ENCODE measurements at places on chromosomes 12 and 14.

GRCh38 chr12:52741375-52742195, 35.6 kb downstream of the KRT76 start:
- DNase-seq: peak; percentile 57

- DNase-seq: no peak
Measured at GRCh38 chr14:104361101-104361591, 218.4 kb upstream of the C14orf180 start.

DNA sequence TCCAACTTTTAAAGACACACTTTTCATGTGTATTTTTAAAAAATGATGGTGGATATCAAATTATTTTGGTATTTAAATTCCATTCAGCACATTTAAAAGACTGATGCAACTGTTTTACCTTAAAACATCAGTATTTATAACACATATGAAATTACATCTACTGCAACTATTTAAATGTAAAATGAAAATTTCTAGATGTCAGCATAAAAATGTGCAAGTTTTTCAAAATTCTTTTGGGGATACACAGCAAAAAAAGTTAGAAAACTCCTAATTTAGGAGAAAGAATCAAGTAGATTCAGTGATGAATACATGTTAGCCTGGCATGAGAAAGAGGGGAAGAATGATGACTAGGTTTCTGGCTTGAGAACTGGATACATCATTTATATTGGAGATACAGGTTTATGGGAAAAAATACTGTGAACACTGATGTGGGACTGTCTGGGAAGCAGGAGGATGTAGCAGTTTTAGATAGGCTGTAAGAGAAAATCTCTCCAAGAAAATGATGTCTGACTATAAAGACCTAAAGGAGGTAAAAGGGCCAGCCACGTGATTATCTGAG, 9.2 kb downstream of the SOS2 start:
- DNase-seq: no peak

- no peak for DNase-seq
Measured at GRCh38 chr12:49339464-49339861, 2.5 kb upstream of the C1QL4 start.

DNA sequence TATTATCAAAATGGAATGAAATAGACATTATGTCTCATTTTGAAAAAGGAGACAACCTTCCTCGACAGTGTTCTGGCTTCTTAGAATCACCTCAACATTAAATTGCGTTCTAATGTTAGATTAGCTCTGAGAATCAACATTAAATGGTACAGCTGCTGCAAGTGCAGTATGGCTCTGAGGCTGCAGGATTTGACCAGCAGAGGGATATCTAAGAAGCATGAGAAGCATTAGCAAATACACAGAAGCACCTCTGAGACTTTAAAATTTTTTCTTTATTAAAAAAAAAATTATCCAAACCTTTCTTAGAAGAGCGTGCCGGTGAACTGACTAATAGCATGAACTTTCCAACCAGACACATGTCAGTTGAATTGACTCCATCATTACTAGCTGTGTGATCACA, 253.4 kb upstream of the LRIG3 start:
- DNase-seq: no peak

GRCh38 chr12:129089576-129089975, 236.3 kb downstream of the GLT1D1 start:
- no peak for DNase-seq

- no peak for DNase-seq
Measured at GRCh38 chr12:53061404-53062010, 11.6 kb downstream of the TNS2 start.

- DNase-seq: no peak
Measured at GRCh38 chr12:3493859-3494176, 2.8 kb downstream of the PRMT8 start.

DNA sequence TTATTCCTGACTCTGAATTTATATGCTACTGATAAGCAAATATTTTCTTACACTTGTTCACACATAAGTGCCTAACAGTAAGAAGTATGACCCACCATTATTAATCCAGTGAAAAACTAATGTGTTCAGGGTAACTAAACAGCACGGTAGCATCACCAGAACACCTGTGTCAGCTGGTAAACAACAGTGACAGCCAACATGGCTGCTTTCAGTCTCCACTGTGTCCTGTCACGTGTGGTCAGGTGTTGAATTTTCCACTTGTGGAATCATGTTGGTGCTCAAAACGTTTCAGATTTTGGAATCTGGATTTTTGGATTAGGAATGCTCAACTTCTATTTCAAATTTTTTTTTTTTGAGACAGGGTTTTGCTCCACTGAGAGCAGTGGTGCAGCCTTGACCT, 14.3 kb upstream of the ATP23 start:
- no peak for DNase-seq

- DNase-seq: no peak
Measured at GRCh38 chr12:119804011-119804641, 73.0 kb downstream of the CIT start.

DNA sequence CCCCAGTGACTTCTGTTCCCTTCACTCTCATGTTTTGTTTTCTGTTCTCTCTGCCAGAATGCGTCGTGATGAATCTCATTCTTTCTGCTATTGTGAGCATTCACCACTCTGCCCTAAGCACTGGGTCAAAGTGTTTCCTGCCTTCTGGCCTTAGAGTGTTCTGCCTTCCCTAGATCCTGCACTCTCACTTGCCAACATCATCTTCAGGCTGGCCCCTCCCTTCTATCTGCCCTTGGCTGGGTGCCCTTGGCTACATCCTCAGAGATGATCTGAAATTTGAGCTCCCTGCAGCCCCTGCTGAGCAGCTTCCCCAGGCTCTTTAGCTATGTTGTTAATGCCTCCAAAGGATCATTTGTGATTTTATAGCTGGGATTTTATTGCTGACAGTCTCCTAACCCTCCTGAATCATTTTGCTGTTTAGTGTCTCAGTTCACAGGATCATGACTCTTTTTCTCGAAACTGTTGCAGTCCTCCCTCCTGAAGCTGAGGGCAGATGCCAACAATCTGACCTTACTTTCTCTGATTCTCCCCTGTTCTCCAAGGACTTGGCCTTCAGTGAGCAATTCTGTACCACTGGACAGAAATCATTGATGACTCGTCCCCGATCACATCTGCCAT, 4.5 kb downstream of the DHRS2 start:
- no peak for DNase-seq

- no peak for DNase-seq
Measured at GRCh38 chr14:103020271-103021170, 36.8 kb downstream of the CDC42BPB start.

DNA sequence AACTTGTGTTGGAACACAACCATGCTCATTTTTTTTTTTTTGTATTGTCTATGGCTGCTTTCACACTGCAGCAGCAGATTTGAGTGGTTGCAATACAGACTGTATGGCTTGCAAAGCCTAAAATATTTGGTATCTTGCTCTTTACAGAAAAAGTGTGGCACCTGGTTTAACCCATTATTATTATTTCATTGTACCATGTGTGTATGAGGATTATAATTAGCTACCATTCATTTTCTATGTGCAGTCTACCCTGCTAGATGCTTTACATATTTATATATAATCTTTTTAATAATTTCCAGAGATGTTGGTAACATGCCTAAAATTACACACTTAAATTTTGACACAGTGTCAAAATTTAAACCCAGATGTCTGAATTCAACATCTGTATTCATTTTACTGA, 37.7 kb downstream of the SPATS2 start:
- DNase-seq: no peak

- DNase-seq: no peak
Measured at GRCh38 chr12:116113398-116114130, 163.9 kb downstream of the MED13L start.

- no peak for DNase-seq
Measured at GRCh38 chr12:2813214-2814185, 1.0 kb downstream of the ITFG2 start.

GRCh38 chr12:96246926-96247505, 52.8 kb downstream of the ELK3 start:
- DNase-seq: no peak

DNA sequence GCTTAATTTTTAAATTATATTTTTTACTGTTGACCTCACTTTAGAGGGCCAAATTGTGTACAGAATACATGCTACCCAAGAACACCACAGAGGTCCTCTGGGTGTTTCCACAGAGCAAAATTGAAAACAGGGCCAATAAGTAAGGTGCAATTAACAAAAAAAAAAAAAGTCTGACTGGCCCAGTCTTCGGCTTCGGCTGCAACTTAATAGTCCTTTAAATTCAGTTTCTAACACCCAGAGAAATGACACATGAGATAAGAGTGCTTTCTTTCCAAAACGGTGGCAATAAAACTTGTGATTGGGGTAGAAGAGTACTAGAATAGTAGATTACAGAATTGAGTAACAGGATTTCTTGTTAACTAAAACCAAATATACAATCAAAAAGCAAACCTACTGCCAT, 81.3 kb downstream of the MED13L start:
- DNase-seq: no peak

- no peak for DNase-seq
Measured at GRCh38 chr12:121858662-121859572, at the start of gene HPD. TSS of gene HPD (minus strand) at chr12:121858859. CDS start at chr12:121858823, 36 bp downstream.

DNA sequence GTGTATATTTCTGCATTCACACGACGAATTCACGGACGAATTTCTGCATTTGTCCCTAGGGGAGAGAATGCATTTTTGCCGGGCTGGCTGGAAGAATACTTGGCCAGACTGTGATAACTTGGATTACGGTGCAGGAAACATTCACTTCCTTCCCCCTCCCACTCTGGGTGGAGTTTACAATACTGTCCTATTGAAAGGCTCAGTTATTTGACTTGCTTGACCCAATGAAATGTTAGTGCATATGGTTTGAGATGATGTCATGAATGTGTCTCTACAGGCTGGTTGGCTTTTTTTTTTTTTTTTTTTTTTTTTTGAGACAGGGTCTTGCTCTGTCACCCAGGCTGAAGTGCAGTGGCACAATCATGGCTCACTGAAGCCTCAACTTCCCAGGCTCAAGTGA, 90.7 kb upstream of the NOS1 start:
- no peak for DNase-seq

GRCh38 chr14:106831322-106831720, 1304.9 kb downstream of the TMEM121 start:
- DNase-seq: peak; percentile 73

DNA sequence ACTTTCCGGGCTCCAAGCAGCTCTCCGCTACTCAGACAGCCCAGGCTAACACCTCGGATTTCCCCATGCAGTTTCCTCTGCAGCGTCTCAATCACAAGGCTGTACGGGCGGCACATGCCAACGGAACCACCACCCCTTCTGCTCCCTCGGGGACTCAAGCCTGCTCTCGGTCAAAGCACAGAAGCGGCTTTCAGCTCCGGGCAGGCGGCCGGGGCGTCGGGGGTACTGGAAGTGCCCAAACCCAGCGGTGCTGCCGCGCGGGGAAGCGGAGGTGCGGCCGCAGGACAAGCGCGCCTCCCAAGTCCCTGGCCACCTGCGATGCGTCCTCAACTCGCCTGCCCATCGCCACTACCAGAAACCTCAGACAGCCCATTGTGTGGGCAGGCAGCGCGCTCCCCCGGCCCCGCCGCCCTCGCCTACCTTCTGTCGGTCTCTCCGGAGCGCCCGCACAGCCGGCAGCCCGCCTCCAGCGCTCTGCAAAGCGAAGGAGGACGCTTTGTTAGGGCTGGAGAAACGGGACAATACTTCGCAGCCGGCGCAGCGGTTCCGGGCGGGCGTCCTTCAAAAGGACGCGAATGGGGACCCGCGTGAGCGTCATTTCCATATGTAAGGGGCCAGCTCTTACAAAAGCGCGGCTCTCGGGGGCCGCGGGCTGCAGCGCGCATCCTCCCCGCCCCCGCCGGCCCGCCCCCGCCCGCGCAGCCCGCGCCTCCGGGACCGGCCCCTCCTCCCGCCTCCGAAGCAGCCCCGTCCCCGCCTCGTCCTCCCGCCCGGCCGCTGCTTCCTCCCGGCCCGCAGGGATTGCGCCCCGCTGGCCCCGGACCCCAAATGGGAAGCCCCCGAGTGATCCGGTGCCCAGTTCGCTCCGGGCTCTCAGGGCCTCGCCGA, 674 bp downstream of the NIN start:
- peak; percentile 59 for DNase-seq

GRCh38 chr14:29629839-29630238, 297.8 kb downstream of the PRKD1 start:
- DNase-seq: no peak

DNA sequence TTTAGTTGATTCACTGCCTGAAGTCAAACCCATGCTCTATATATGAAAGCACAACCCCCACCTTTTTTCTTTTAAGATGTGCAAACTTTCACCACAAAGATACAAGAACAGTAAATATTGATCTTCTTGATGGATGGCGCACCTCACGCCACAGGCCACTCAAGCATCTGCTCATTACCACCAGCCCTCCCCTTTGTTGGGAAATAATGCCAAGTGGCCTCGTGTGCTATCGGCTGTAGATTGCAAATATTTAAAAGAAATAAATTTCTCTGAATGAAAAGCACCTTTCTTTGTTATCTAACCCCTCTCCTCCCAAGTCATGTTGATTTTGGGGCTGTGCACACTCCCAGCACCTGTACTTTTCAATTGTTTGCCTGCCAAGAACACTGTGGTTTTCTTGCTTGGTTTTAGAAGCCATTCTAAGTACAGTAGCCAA, 122.7 kb downstream of the C12orf42 start:
- peak; percentile 3 for DNase-seq

GRCh38 chr12:442235-442884, 17.4 kb upstream of the B4GALNT3 start:
- DNase-seq: peak; percentile 74

DNA sequence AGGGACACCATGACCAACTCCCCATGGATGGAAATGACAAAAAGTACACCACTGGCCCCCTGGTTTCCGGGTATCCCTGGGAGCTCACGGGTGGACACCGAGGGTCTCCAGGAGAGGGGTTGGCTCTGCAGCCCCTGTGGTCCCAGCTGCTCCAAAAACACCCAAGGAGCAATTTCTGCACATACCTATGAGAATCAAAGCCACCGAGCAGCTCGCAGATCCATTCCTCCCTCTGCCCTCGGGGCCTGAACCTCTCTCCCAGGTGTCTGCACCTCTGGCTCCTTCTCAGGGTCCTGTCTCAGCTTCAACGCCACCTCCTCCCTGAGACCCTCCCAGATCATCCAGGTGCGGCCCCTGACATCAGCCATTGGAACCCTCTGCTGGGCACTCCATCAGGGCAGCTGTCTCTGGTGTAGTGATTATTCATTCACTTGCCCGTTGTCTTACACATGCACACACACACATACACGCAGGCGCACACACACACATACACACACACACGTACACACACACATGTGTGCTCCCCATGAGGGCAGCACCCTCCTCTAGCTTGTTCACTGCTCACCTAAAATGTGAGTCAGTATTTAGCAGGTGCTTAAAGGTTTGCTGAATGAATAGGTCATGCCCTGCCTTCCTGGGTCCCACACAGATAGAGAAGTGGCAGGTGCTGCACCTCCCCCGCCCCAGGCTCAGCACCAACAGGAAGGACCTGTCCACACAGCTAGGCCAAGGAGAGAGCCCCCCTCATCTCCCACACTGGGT, 5.9 kb downstream of the RIMBP2 start:
- no peak for DNase-seq

DNA sequence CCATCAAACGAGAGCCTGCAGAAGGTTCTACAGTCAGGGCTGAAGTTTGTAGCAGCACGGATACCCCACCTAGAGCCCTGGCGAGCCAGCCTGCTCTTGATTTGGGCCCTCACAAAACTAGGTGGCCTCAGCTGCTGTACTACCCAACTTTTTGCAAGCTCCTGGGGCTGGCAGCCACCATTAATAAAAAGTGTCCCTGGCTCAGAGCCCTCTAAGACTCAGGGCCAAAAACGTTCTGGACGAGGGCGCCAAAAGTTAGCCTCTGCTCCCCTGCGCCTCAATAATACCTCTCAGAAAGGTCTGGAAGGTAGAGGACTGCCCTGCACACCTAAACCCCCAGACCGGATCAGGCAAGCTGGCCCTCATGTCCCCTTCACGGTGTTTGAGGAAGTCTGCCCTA, 8.9 kb upstream of the PFDN5 start:
- DNase-seq: no peak
